NCI-H1105 (cell line): ENCODE measurements at places on chromosomes 2 and 18.

DNA sequence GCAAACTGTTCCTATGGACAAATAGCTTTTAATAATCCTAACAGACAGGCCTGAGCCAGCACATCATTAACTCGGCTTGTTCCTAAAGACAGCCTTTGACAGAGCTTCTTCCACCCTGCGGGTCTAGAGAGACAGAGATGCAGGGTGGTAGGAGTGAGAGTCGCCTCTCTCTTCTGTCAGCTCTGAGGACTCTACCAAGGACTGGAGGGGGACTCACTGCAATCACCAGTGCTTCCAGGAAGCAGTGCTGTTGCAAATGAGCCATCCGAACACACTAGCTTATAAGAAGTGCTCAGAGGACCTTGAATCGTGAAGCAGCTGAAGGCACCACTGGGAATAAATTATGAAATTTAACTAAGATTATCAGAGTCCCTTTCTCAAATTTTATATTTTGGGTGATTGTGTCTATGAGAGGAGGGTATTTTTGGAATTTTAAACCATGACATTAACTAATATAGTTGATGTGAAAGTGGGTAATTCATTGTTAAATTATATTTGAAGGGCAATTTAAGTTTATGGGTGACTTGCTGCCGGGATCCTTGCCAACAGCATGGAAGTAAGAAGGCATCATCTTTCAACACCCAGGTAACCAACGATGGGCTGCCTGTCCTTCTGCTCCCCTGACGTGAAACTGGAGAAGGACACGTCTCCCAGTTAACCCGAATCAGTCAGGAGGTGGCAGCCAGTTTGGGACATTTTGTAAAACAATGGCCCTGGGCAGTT lies 43.6 kb upstream of the PXDN start:
- DNase-seq = peak; percentile 58

- DNase-seq = no peak
Observed at GRCh38 chr2:216416571-216417307, 4.5 kb downstream of the SMARCAL1 start.

DNA sequence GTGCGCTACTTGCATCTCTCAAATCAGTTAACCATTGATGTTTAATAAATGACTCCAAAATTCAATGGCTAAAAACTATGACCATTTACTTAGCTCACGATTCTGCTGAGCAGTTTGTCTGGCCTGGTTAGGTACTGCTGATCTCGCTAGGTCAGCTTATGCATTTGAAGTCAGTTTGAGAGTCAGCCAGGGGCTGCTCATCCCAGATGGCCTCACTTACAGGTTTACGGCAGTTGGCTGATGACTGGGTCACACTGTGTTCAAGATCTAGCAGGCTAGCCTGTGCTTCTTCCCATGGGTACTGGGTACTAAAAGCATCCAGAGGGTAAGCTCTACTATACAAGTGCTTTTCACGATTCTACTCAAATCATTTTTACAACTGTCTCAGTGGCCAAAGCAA lies 122.1 kb downstream of the DLGAP1 start:
- DNase-seq = no peak

GRCh38 chr2:118091631-118092030 lies 3.4 kb downstream of the INSIG2 start:
- no peak for DNase-seq

DNA sequence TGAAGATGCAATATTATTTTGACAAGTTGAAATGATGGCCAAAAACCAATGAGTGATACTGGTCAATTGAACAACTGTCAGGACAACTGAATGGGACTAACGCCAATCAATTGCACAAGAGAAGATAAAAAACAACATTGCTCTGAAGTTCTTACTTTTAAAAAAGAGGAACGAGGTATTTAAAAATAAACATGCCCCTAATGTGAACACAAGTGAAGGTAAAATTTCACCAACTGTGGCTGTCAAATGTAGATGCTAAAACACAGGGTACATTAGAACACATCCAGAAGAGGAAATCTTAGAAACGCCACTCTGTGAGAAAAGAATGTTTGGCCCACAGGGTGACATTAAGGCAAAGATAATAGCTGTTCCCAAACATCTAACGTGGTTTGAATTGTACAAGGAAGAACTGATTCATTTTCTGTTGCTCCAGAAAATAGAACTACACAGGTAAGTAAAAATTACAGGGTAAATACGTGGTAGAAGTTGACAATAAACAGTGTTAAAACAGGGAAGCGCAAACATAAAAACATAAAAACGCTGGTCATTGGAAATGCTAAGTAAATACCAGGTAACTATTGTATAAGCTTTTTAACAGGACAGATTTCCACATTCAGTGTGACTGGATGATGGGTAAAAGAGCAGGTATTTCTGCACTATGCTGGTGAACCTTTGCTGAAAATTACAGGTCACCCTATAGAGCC lies 20.3 kb downstream of the LONRF2 start:
- no peak for DNase-seq

DNA sequence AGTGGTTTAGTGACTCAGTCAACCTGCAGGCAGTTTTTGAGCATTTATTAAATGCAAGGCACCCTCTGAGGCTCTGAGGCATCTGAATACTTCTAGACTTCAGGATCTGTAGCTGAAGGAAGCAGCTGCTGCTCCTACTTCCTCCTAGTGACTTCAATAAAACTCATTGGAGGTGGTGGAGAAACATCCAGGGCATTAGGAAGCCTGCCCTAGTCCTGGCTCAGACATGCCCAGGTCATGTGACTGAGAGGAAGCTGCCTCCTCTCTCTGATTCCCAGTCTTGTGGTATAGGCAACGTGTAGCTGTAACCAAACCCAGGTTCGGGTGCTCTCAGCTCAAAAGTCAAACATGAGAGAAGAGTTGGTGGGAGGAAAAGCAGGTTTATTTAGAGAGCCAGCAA lies 287.2 kb upstream of the GYPC start:
- DNase-seq = no peak

DNA sequence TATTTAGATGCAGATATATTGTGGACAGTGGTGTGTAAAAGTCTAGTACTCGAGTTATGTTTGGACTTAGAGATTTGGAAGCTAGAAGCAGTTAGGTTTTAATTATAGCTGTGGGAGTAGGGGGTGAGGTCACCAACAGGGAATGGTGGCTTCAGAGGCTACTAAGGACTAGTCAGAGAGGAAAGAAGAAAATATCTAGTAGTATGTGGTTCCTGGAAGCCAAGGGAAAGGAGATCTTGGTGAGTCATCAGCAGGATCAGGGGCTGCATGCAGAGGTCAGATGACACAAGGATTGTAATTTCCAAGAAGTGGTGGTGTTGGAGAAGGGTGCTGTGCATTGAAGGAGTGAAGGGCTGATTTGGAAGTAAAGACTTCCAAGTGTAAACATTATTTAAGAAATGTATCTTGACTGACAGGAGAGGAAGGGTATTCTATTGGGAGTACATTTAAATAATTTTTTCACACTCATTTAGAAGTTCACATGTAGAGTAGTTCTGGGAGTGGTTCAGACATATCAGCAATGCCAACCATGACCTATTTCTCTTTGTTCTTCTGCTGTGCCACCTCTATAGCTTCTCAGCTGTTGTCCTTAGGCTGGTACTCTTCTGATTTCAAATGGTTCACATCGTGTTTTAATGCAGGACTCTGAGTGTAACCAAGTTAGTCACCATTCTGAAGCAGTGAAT lies 59.1 kb downstream of the ACSL3 start:
- no peak for DNase-seq

DNA sequence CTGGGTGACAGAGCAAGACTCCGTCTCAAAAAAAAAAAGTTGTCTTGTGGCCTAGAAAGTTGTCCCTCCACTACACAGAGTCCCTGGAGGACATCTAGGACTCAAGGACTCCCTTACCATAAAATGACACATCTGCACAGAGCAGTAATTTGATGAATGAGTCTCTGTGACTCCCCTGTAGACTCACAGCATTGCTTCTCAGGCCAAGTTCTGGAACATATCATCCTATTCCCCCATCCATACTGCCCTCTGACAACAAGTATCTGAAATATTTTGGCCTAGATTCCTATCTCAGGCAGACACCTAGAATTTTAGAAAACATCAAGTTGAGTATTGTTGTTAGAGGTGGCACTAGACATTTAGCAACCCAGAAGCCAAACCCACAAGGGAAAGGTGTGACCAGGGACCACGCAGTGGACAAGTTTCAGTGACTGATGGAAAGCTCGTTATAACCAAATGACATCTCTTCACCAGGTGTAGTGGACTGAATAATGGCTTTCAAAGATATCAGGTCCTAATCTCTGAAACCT lies 97.9 kb upstream of the ATP8B1 start:
- no peak for DNase-seq

GRCh38 chr2:226855787-226856186 lies 19.9 kb downstream of the RHBDD1 start:
- DNase-seq = no peak

DNA sequence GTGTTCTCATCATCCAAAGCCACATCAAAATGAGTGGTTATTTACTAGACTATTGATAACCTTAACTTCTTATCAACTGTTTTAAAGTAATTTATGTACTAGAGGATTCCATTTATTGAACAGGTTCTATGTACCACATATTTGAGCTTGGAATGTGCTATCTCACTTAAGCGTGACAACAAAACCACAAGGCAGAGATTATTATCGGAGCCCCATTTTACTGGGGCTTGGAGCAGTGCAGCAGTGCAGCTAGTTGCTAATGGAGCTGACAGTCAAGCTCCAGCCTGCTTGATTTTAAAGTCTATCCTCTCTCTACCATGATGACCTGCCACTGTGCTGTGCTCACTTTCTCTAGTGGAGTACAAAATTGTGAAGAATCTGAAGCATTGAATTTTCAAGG lies 24.6 kb downstream of the GCG start:
- no peak for DNase-seq

GRCh38 chr2:239321596-239322415 lies 79.0 kb downstream of the HDAC4 start:
- no peak for DNase-seq

GRCh38 chr2:238586931-238587775 lies 160.4 kb downstream of the ASB1 start:
- DNase-seq = no peak

DNA sequence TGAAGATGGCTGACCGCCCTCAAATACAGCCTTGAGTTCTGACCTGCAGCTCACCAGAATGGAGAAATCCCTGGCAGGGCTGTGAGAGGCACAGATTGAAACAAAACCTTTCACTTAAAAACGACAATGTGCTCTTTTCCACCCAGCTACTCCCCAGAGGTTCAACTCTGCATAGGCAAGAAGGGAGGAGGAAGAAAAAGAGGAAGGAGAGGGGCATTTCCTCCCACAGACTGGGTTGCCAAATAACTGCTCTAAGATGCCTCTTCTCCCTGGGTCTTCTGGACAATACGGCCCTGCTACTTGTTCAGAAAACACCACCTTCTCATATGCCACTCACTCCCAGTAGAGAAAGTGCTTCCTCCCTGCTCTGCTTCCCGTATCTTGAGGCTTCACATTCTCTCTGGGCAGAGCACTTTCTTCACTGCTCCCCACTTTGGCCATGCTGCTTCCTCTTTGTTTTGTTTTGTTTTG lies 136.4 kb upstream of the SLC1A4 start:
- DNase-seq = no peak

- no peak for DNase-seq
Observed at GRCh38 chr2:45908316-45909170, 257.1 kb downstream of the PRKCE start.

DNA sequence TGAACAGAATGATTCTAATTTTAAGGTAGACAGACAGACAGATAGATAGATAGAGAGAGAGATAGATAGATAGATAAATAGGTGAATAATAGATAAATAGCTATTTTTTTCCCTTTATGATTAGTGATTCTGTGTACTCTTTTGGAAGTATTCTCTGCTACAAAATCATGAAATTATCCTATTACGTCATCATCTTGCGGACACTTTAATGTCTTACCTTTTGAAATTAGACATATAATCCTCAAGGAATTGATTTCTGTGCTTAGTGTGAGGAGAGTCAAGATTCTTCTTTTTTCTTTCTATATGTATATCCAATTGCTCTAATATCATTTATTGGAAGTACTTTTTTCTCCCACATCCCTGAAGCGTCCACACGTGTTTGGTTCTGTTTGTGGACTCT lies 215.2 kb downstream of the SCG2 start:
- DNase-seq = no peak

DNA sequence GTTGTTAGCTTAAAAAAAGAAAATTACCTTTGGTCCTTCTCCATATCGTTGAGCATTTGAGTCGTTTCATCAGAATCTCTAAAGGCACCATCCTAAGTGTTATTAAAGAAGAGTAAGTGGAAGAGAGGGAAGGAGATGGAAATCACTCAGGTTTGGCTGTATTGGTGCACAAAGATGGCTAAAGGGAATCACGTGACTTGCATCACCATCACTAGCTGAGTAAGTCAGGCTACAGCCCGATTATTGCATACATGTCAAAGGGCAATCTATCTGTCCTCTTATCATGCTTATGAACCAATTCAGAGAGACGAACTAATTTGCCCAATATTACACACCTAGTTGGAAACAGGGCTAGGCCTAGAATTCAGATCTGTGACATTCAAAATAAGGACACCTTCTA lies 137.6 kb downstream of the CMPK2 start:
- no peak for DNase-seq

GRCh38 chr2:61645911-61646310 lies 107.8 kb upstream of the XPO1 start:
- DNase-seq = no peak

GRCh38 chr2:109430329-109430636 lies 183.5 kb downstream of the SEPTIN10 start:
- DNase-seq = no peak

- DNase-seq = no peak
Observed at GRCh38 chr18:46587600-46587999, 69.4 kb downstream of the LOXHD1 start.

DNA sequence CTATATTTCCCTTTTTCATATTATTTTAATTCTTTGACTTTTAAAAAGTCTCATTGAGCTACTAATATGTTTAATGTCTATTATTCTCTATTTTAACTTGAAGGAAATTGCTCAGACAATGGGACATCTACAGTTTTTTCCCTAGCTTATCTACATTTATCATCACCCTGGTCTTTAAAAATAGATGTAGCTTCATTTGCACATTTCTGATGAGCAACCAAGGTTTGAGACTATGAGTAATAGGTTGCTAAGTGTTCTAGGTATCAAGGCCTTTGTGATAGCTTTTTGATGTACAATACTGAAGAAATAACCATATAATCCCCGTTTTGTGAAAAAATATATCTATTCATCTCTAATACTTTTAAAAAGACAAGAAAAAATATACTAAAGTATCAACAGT lies 47.0 kb downstream of the STAT4 start:
- DNase-seq = no peak

DNA sequence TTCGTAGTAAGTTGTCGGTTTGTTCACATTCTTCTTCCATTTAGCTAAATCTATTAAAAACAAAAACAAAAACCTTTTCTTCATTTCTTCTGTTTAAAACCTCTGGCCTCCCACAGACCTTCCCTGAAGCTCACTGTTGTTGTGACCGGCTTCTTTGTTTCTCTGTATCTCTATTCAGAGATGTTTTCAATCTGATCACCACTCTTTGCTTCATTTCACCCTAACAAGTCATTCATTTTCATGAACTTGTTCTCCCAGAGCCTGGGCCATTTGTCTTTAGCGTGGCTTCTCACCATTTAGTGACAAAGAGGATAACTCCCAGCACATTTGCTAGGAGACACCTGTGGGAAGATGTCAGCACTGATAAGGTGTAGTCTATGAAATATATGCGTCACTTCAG lies 794.2 kb downstream of the ERBB4 start:
- no peak for DNase-seq
